ENCODE measurements at places on chromosomes 6 and 20.
A peak's percentile ranks its signal among the peaks of the same experiment; 100 is the strongest.

- no peak for DNase-seq
Measured at GRCh38 chr6:16166871-16167608, 38.2 kb downstream of the MYLIP start.

DNA sequence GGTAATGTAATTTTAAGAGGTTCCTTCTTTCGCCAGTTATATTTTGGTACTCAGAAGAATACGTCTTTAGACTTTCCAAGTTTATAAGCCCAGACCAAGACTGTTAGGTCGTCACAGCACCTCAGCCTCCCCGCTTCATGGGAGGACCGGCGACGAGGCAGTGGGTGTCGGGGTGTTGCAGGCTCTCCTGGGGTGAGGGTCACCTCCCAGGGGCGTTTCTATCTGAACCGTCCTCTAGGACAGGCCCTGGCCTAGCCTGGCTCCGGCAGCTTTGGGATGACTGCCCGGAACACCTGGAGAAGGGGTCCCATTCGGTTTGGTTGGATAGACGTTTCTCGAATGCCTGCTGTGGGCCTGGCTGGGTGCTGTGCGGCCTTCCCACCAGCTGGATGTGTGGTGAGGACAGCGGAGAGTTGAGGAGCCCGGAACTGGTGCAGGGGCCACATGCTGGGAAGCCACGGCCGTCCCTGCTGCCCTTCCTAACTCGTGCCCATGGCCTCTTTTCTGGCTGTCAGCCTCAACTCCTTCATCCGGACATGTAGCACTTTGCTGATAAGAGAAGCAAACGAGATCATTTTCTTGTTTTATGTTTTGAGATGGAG lies 1.1 kb downstream of the OSBPL2 start:
- no peak for DNase-seq

GRCh38 chr6:134446218-134446848 lies 128.4 kb upstream of the SGK1 start:
- DNase-seq, result no peak

- DNase-seq, result no peak
Measured at GRCh38 chr6:126118058-126118755, 131.9 kb downstream of the TRMT11 start.

DNA sequence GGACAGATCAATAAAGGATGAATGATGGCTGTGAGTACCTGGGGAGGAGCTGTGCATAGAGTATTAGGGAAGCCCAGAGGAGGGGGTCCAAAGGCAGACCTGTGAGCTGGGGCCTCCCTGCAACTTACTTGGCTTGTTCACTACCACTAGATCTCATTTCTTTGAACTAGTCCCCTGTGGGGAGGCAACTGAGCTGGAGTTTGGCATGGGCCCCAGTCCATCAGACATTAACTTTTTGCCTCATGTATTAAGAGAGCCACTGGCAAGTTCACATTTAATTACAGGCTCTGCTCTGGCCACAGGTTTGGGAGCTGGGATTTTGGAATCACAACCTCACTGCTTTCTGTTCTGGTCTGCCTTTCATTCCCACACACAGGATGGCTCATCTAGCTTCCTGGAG lies 254.1 kb downstream of the PRL start:
- DNase-seq, result no peak

- DNase-seq, result peak; percentile 89
Measured at GRCh38 chr6:113909224-113909856, 52.2 kb downstream of the MARCKS start.

DNA sequence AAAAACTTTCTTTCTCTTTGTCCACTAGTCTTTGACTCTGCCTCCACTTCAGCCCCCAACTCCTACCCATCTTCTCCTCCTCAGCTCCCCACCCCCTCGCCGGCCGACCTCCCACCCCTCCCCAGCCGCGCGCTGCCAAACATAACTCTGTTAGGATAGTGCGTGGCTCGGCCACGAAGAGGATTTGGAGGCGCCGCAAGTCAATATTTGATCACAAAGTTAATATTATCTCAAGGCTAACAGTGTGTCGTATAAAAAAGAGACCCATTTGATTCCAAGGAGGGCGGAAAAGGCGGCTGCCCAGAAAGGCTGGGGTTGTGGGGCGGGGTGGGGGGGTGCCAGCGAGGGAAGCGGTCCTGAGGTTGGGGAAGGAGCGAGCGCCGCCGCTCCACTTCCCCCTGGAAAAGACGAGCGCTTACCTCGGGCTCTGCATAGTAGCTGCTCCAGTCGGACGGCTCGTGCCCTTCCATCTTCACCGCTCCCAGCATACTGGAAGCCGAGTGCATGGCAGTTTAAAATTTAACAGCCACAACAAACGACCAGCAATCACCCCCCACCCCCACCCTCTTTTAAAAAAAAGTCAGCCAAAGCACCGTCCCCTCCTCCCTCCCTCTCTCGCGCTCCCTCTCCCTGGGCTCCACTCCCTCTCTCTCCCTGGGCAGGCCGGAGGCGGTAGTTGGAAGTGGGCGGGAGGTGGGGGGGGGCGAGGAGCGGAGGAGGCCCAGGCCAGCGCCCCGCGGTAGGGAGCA lies 425 bp downstream of the FOXA2 start:
- peak; percentile 82 for DNase-seq

GRCh38 chr6:109424946-109425345 lies 15.5 kb downstream of the PPIL6 start:
- DNase-seq, result no peak

GRCh38 chr6:22878706-22879105 lies 309.3 kb downstream of the HDGFL1 start:
- DNase-seq, result no peak

DNA sequence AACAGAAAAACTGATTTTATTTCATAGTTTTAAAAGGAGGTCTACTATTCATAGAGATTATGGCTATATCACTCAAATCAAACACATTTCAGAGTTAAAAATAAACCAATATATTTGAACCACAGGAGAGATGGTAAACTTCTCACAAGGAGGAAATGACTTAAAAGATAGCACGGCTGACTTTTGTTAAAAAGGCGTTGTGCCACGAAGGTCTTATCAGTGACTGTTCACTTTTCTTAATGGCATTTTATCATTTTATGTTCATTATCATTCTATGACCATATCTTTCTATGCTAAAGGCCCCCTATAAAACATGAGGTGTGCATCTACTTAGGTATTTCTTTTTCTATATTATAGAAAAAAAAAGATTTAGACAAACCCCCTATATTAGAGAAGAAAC lies 19.6 kb downstream of the ELOVL4 start:
- DNase-seq, result no peak

DNA sequence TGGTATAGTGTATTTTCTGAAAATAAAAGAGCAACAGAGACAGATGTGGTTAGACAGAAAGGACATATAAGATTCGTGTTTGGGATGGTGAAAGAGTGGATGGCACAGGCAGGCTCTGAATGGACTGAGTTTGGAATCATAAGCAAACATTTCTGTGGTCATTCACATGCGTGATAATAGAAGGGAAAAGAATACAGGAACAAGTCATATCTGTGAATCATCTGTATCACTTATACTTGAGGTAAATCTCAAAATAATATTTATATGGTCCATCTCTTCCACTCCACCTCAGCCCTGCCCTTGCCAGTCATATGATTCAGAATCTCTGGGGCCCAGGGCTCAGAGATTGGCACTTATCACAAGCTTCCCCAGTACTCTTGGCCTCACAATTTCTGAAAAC lies 535.1 kb downstream of the BCKDHB start:
- DNase-seq, result no peak

- no peak for DNase-seq
Measured at GRCh38 chr6:168228676-168229367, 90.8 kb downstream of the DACT2 start.

DNA sequence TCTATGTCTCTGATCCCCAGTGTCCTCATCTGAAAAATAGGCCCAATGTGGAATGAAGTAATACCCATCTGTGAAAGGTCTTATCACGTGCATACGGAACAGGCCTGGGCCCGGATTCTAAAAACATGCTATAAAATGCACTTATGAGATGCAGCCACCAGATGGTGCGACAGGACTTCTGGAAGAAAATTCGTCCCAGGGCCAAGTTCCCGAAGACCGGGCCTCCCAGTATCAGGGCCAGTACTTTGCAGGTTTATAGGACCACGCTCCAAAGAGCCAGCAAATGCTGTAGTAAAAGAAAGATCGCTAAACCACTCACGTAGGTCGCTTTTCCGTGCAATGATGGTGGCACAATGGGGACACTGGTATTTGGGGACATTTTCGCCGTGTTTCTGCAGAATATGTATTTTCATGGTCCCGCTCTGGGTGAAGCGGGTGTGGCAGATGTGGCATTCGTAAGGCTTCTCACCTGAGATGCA lies 10.6 kb downstream of the CTCFL start:
- peak; percentile 92 for DNase-seq

DNA sequence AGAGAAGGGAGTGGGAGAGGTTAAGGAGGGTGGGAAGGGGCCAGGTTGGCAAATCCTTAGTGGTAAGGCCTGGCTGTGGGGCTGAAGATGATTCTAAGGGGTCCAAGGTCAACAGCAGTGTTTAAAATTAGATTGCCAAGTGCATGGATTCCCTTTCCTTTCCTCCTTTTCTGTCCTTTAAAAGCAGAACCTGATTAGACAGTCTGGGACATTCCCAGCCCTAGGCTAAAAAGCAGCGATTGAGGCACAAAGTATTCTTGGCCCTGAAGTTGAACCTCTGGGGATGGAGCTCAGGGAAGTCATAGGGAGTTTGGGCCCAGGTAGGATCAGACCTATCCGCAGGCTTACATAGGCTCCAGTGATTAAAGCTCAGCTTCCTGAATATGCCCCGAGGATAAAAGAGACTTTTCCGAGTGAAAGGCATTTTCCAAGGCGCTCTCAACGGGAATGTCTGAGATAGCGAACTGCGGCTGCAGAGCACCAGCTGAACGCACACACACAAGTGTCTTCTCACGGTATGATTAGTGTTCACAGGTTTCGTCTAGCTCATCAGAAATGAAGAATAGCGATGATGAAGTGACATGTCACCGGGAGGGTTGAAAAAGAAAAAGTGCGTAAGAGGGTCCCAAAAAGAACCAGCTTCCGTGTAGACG lies 787 bp upstream of the CARMIL1 start:
- peak; percentile 60 for DNase-seq

GRCh38 chr6:163828038-163828795 lies 413.7 kb downstream of the QKI start:
- DNase-seq, result no peak

- DNase-seq, result peak; percentile 47
Measured at GRCh38 chr20:59010995-59011873, 4.2 kb upstream of the CTSZ start.

GRCh38 chr6:42260396-42260888 lies 42.8 kb upstream of the MRPS10 start:
- DNase-seq, result peak; percentile 54

GRCh38 chr6:33112148-33112547 lies 36.4 kb downstream of the HLA-DPB1 start:
- peak; percentile 46 for DNase-seq

DNA sequence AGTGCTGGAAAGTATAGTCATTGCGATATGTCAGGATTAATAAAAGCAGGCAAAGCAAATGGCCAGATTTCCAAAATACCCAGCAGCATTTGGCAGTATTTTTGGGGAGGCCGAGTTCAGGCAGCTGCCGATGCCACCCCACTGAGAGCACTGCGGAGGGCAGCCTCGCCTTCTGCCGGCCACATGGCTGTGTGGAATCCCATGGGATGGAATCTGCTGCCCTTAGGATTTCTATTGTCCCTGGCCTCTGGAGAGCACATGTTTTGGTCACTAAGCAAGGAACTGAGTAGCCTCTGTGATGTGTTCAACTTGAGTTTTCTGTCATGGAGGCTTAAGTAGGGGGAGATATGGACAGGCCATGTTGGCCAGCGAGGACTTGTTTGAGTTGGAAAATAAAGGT lies 123.0 kb downstream of the FARS2 start:
- no peak for DNase-seq

- peak; percentile 47 for DNase-seq
Measured at GRCh38 chr6:84772428-84773132, 8.2 kb upstream of the TBX18 start.

GRCh38 chr6:118770112-118770788 lies 118.9 kb upstream of the CEP85L start:
- no peak for DNase-seq

DNA sequence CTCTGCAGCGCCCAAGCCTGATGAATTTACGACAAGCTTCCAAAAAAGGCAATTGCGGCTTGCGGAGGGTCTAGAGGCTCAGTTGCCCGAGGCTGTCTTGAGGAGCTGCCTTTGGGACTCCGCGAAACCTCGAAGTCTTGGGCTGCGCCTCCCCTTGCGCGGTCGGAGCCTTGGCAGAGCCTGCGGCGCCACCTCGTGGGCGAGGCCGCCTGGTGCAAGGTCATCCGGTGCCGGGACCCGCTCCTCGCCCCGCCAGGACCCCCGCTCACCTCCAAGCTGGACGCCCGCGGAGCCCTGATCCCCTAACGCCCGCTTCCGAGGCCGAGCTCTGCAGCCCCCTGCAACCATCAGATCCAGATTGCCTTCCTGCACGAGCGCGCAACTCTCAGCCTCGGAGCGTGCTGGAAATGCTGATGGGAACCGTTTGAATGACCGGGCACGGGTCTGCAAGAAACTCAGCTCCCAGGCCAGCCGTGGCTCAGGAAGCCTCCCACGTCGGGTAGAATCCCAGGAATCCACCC lies 14.9 kb upstream of the FAM210B start:
- DNase-seq, result peak; percentile 84

DNA sequence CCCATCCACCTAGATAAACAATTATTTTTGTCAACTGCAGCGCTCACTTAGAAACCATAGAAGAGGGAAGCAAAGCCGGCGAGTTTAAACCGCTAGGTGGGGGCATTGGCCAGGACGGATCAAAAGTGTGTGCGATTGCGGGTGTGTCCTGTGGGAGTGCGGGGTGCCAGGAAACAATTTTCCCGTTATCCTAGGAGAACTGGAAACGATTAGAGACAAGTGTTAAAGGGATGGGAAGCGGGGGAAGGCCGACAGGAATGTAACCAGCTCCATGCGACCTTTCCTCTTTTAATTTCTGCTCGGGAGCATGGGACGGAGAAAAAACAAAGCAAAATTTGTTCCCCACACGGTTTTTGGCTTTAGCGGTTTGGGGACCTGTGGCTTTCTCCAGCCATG lies 2.8 kb upstream of the HTR1B start:
- peak; percentile 82 for DNase-seq

Data from GM23338 (cell line).